ENCODE measurements at places on chromosomes 2 and 18.

DNA sequence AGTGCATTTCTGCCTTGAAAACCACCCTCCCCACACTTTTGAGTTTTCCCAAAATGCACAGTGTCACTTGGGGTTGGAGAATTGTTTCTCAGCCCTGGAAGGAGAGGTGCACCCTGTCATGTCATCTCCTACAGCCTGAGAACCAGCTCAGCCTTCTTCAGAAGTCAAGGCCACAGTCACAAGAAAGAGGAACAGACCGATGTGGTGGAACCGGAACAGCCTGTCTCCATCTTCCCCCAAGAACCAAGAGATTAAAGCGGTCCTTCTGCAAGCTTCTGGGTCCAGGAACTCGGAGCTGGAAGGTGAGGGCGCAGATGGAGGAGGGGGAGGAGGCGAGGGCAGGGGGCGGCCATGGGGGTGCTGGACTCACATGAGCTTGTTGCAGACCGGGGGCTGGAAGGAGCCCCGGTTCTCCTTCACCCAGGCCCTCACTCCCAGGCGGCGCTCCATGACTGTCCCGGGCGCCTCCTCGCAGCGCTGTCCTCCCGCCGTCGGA lies 248 bp downstream of the HAAO start:
- no peak for DNase-seq

GRCh38 chr2:129233751-129234406 lies 745.6 kb upstream of the RAB6C start:
- DNase-seq, result no peak

- peak; percentile 99 for DNase-seq
Observed at GRCh38 chr18:3230401-3231334, 10.9 kb upstream of the MYOM1 start.

GRCh38 chr2:226030788-226031646 lies 631.5 kb downstream of the NYAP2 start:
- peak; percentile 33 for DNase-seq

GRCh38 chr18:8507915-8508705 lies 101.1 kb upstream of the RAB12 start:
- DNase-seq, result no peak

- DNase-seq, result no peak
Observed at GRCh38 chr18:7803956-7804469, 236.9 kb downstream of the PTPRM start.

- DNase-seq, result peak; percentile 59
Observed at GRCh38 chr2:101036562-101036961, 34.5 kb downstream of the RPL31 start.

- DNase-seq, result no peak
Observed at GRCh38 chr2:130737592-130737991, 8.7 kb downstream of the GPR148 start.

DNA sequence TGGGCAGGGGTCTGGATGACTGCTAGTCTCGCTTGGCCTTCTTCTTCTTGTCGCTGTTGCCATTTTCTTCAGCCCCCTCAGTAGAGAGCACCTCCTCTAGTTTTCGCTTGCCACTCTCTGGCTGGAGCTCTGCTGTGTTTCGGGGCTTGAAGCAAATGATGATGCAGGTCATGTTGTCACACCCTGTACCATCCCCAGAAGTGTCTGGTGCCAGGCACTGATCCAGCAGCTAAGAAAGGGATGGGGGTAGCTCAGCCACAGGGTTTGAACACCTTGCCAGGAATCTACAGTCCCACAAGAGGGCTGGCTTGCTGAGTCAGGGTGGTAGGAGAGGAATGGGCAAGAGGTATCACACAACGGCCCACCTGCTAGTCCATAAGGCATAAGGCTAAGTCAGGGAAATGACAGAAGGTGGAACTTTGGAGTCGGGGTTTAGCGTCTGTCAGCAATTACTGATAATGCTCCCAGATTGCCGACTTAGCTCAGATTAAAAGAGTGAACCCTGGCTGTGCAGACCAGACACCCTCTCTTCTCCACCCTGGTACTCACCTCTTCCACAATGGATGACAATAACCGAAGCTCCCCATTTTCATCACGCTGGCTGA lies 1.1 kb upstream of the ZNF513 start:
- DNase-seq, result no peak

DNA sequence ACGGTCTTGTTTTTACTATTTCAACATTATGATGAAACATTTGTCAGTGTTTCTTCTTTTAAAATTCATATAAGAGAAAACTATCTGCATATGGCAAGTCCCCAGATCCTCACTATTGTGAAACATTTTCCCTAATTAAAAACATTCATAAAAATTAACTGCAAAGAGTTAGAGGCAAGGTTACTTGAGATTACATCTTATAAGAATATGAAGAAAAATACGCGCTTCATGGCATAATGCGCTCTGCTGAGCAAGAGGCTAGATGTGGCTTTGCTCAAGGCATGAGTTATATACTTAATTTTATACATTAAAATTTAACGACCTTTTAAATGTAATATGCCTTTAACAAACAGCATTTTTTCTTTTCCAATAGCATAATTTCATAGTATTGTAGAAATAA lies 166.4 kb upstream of the RPRM start:
- DNase-seq, result no peak

- no peak for DNase-seq
Observed at GRCh38 chr2:12606472-12607000, 110.2 kb upstream of the TRIB2 start.

GRCh38 chr18:10797896-10798295 lies 272.1 kb downstream of the NAPG start:
- no peak for DNase-seq

- no peak for DNase-seq
Observed at GRCh38 chr18:59576541-59577385, 120.5 kb downstream of the CCBE1 start.

GRCh38 chr2:151718247-151718646 lies 16.0 kb downstream of the NEB start:
- DNase-seq, result no peak

- DNase-seq, result no peak
Observed at GRCh38 chr18:62357079-62357719, 32.1 kb downstream of the TNFRSF11A start.

- DNase-seq, result no peak
Observed at GRCh38 chr2:164069540-164069939, 333.7 kb upstream of the FIGN start.

DNA sequence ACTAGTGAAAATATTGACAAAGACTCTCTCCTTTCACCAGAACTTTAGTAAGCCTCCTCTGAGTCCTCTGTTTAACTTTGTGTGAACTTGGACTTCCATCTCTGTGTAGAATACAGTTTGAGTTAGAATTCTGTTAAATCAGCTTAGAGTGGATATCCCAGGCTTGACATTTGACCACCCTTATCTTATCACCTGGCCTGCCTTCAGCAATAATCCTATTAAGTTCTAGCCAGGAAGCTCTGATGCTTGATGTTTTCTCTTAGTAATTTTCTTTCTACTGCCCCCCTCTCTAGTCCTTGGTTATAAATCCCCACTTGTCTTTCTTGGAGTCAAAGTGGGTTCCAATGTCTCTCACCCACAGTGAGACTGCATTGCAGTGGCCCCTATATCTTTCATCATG lies 702.7 kb upstream of the GCFC2 start:
- DNase-seq, result no peak

DNA sequence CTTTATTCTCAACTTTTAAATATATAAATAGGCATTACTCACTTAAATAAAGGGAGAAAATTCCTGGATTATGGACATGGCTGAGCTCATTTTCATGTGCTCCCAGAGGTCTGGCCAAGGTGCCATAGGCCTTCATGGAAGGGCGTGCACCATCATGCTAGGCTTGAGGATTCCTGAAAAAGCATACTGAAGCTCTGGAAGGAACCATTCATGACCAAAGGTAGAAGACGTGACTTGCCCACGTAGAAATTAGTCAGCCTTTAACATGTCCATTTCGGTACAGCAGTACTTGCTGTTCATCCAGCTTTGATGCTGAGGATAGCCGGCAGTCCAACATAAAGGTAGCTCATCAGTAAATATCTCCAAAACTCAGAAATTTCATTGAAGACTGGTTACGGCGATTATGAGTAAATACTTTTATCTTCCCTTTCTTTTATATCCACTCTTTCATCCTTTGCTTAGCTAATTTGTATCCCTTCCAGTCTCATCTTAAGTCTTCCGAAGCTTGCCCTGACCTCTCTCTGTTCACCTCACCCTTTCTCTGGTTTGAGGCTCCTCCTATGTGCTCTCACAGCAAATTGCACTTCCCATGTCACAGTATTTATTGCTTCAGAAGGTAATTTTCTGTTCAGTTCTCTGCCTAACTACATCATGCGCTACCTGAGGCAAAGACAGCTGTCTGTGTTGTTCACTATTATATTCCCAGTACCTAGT lies 32.3 kb upstream of the ASNSD1 start:
- DNase-seq, result peak; percentile 45

DNA sequence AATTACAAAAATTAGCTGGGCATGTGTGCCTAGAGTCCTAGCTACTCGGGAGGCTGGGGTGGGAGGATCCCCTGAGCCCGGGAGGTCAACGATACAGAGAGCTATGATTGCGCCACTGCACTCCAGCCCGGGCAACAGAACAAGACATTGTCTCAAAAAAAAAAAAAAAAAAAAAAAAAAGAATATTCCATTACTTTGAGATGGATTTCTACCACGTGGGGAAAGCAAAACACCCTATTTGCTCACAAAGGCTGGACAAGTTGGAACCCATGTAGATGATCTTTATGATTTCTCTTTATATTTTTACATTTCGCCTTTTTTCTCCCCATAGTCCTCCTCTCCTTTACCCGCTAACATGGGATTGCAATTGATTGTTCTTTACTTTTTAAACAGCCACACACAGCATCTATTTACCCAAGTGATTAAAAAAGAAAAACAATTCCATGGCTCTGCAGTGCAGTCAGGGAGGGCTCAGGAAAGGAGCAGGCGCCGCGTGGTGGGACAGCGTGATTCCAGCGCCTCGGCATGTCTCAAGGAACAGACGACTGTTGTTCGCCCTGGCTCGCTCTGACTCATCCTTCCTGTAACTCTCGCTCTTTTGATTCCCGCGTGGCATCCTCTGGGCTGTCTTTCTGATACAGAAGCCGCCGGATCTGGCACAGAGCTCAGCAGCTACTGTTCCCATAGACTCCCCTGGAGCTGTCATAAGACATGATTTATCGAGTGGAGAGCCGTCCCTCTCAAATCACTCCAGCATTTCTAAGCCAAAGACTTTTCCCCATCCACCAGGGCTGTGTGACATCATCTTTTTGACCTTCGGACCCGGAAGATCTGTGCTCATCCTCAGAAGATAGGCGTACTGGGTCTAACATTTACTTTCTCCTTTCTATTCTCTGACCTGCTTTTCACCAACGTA lies 230.4 kb upstream of the AGAP1 start:
- no peak for DNase-seq

DNA sequence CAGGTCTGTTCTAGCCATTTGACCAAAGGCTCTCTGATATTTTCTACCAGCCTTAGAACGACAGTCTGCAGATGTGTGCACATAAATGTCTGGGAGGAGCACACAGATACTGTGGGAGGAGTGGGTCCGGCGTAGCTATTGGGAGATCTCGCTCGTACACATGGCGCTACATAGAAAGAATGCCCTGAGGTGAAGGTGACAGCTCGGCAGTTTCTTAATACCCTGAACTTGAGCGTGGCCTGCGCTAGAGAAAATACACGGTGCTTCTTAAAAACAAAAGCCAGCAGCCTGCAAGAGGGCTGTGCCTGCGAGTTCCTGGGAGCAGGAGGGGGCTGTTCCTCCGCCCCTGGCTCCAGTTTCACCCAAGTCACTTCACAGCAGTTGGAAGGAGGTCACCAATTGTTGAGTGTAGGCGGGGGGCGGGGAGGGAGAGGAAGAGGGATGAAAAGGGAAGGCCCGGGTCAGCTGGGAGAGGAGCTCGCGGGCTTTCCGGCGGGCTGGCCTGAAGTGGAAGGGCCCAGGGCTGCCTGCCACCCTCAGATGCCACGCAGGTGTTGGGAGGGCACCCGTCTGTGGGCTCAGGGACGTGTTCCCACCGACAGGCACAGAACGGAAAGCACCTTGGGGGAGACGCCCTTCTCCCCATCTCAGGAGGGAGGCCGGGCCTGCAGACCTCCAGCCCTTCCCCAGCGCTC lies 124.7 kb upstream of the ZNF516 start:
- DNase-seq, result no peak

DNA sequence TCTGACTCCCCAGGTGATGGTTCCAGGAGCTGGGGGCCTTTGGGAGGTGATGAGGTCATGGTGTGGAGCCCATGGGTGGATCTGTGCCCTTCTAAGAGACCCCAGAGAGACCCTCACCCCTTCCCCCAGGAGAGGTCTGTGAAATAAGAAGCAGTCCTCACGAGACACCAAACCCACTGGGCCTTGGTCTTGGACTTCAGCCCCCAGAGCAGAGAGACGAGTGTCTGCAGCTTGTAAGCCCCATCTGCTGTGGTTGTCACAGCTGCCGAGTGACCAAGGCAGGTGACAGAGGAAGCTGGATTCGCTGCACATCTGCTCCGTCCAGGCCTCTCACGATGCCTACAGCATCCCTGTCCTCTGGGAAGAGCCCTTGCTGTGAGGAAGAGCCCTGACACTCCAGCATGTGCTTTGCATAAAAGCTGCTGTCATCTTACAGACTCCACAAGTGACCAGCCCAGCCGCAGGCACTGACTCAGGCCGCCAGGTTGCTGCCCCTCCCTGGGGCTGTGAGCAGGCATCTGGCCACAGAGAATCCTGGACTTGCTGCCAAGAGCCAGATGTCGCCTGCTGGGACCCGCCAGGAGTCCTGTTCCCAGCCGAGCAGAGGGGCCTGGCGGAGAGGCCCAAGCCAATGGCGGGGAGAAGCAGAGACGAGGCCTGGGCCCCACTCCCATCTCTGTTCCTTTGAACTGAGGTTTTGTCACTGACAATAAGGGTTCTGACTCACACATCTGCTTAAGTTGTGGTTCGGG lies 150.8 kb downstream of the PXDN start:
- no peak for DNase-seq

DNA sequence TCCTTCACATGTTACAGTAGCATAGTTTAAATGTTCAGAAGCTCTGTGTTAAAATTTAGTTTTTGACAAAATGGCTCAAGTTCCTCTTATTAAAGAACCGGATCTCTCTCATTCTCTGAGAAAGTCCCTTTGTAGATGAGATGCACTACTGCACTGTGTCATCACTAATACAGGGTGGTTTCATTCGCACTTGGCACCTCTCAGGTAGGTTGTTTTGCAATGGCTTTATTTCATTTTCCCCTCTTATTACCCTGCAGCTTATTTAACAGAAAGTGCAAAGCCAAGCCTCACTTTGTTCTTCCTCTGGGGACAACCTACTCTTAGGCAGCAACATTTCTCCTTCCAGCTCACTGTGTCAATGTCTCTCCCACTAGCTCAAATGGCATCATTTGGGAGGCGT lies 185.1 kb downstream of the DLGAP1 start:
- DNase-seq, result no peak

- peak; percentile 77 for DNase-seq
Observed at GRCh38 chr2:63590626-63591408, 2.1 kb downstream of the MDH1 start.

Measured in OCI-M1 (cell line).